ENCODE measurements at places on chromosomes 2 and 18. TPM values are rescaled to one million over a fixed set of nuclear protein-coding genes. Genes with fewer than 3 reads are reported as not detected.

The GRHL1 gene
- polyA plus RNA-seq, result 1.7 TPM

The KANSL1L gene
- polyA plus RNA-seq, result 7.0 TPM

The TPO gene
- polyA plus RNA-seq, result 1.6 TPM

The WDR35 gene
- 2.3 TPM for polyA plus RNA-seq

The STARD6 gene
- not detected for polyA plus RNA-seq

The TRABD2A gene
- not detected for polyA plus RNA-seq

The ARHGEF33 gene
- polyA plus RNA-seq, result 0.61 TPM

The ASPRV1 gene
- polyA plus RNA-seq, result 0.46 TPM

The LINC00305 gene
- polyA plus RNA-seq, result not detected

The BOLL gene
- not detected for polyA plus RNA-seq

The SH3RF3 gene
- polyA plus RNA-seq, result 2.4 TPM

The CNDP1 gene
- 0.50 TPM for polyA plus RNA-seq

The STPG4 gene
- not detected for polyA plus RNA-seq

The METAP1D gene
- 2.9 TPM for polyA plus RNA-seq

The MFF gene
- polyA plus RNA-seq, result 66.4 TPM

The REG3A gene
- 73.4 TPM for polyA plus RNA-seq

The PID1 gene
- polyA plus RNA-seq, result 10.2 TPM

The MAP2 gene
- 2.6 TPM for polyA plus RNA-seq

The EGR4 gene
- not detected for polyA plus RNA-seq

The WDFY1 gene
- 8.2 TPM for polyA plus RNA-seq

The ONECUT2 gene
- not detected for polyA plus RNA-seq

The LAMA3 gene
- polyA plus RNA-seq, result 9.5 TPM

The TUBB8B gene
- 0.78 TPM for polyA plus RNA-seq

The NR4A2 gene
- 4.7 TPM for polyA plus RNA-seq

The IL1F10 gene
- not detected for polyA plus RNA-seq

The NT5DC4 gene
- polyA plus RNA-seq, result not detected

The SLC39A6 gene
- 4.0 TPM for polyA plus RNA-seq

The POTEI gene
- polyA plus RNA-seq, result 0.06 TPM

The DCDC2C gene
- polyA plus RNA-seq, result not detected

Measured in stomach (tissue), 19 donors.